DMS79 (cell line): ENCODE measurements at places on chromosomes 1 and 21.
A peak's percentile ranks its signal among the peaks of the same experiment; 100 is the strongest.

GRCh38 chr1:58864654-58865053 is 80.8 kb upstream of the JUN start:
- no peak for DNase-seq

GRCh38 chr1:115134850-115135480 is 45.7 kb upstream of the TSPAN2 start:
- DNase-seq, result no peak

- DNase-seq, result no peak
These were observed 12.0 kb upstream of the LIN9 start for GRCh38 chr1:226320930-226321329.

- no peak for DNase-seq
These were observed 297.6 kb upstream of the ADGRL4 start for GRCh38 chr1:79304131-79304530.

- DNase-seq, result no peak
These were observed 645.6 kb upstream of the ADGRL2 start for GRCh38 chr1:81155131-81155530.

- no peak for DNase-seq
These were observed 13.2 kb upstream of the ZP4 start for GRCh38 chr1:237903961-237904360.

DNA sequence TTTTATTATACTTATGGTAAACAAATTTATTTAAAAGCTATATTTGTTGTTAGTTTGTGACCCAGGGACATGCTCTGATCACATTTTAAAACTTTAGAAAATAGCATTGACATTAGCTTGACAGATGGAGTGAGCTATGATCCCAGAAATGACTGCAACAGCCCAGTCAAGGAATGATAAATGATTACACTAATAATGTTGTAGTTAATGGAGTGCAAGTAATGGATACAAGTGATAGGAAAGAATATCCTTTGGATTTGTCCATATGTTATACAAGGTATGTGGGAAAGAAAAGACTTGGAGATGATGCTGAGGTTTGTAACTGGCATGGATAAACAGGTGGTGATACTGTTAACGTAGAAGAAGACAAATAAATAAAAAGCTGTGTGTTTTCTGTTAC is 1908.7 kb downstream of the MRPL39 start:
- DNase-seq, result no peak

GRCh38 chr1:200233393-200233792 is 176.4 kb downstream of the ZNF281 start:
- DNase-seq, result no peak

DNA sequence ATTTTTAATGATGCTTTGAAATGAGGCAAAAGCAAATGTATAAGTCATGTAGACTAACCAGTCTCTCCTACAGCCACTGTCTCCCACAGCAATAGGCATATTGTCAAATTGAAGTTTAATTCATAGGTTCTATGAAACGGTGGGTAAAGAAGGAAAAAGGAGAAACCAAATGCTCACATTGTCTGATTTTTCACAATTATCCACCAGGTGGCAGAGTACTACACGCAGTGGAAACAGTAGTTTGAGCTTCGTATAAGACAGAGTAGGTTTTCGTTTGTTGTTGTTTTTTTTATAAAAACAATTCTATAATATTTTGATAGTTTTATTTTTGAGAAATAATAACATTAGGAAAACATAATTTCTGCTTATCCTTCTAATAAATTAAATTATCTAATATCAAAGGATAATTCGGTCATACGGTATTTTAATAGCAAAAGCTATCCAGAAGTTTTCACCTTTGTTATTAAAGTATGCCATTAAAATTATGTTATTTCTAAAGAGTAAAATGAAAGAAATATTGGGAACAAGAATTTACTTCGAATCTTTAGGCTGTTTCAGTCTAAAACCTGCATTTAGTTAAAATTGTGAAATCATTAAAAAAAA is 39.1 kb downstream of the TYW3 start:
- peak; percentile 6 for DNase-seq
